H1 (cell line): ENCODE measurements at places on chromosomes 4 and X.

DNA sequence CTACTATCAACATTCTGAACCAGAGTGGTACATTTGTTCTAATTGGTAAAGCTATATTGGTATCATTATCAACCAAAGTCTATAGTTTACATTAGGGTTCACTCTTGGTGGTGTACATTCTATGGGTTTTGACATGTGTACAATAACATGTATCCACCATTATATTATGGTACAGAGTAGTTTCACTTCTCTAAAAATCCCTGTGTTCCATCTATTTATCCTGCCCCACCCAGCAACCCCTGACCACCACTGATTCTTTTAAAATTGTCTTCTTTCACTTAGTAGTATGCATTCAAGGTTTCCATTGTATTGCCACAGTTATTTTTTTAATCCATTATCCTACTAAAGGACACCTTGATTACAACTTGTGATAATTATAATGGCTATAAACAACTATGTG is 15.3 kb upstream of the TMPRSS11D start:
- no peak for DNase-seq

- DNase-seq: no peak
Measured at GRCh38 chrX:69060631-69061408, 104.4 kb downstream of the PJA1 start.

GRCh38 chr4:8141935-8142334 is 16.7 kb downstream of the ABLIM2 start:
- DNase-seq: no peak

GRCh38 chr4:186144198-186144945 is 39.9 kb downstream of the FAM149A start:
- DNase-seq: peak; percentile 82

- no peak for DNase-seq
Measured at GRCh38 chr4:117479673-117480072, 394.3 kb upstream of the TRAM1L1 start.

DNA sequence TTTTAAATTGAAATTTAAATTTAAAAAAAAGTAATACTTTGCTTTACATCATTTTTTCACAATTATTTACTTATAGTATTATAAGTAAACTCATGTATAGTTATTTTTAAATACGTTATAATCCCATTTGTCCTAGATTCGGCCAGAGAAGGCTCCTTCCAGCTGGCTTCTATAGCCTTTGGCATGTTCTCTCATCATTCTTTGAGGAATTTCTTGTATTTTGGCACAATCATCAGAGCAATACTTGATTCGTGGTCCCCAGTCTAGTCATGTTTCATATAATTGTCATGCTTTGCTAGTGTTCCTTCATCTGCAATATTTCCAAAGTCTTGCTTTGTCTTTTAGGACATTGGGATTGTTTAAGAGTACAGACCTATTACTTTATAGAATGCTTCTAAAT is 1037.9 kb upstream of the AGA start:
- no peak for DNase-seq

- DNase-seq: no peak
Measured at GRCh38 chr4:10173754-10174749, 57.5 kb upstream of the WDR1 start.

DNA sequence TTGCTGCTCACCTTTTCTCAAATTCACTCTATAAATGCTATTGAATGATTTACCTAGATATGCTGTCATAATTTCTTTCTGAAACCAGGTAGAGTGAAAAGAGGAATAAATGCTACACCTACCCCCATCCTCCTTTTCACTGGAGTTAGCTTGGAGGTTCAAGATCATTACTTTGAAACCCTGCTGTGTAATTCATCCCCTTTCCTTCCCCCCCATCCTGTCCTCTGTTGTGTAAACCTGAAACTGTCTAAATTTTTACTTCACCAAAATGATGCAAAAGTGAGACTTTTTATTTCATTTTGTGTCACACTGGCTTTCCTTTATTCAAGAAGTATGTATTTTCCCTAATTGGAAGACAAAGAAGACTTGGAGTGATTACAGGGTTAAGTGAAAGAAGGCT is 5.4 kb downstream of the ZCCHC18 start:
- no peak for DNase-seq

DNA sequence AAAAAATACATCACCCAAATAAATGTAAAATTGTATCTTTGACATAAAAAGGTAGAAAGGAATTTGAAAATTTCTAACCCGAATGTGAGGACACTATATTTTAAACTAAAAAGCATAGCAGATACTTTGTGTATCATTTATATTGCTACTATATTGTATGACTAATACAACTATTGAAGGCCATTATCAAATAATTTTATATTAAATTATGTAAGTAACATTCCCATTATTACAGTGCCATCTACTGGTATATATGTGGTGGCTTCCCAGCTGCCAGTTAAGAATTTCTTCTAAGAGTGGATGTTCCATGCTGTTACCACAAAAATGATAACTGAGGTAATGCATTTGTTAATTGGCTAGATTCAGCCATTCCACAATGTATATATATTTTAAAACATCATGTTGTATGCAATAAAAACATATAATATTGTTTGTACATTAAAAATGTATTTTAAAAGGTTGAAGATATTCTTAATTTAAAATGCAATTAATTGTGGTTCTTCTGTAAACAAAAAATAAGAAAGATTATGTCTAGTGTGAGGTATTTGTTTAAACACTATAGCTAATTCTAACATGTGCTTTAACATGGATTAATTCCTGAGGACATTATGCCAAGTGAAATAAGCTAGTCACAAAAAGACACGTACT is 65.3 kb downstream of the EGF start:
- no peak for DNase-seq

DNA sequence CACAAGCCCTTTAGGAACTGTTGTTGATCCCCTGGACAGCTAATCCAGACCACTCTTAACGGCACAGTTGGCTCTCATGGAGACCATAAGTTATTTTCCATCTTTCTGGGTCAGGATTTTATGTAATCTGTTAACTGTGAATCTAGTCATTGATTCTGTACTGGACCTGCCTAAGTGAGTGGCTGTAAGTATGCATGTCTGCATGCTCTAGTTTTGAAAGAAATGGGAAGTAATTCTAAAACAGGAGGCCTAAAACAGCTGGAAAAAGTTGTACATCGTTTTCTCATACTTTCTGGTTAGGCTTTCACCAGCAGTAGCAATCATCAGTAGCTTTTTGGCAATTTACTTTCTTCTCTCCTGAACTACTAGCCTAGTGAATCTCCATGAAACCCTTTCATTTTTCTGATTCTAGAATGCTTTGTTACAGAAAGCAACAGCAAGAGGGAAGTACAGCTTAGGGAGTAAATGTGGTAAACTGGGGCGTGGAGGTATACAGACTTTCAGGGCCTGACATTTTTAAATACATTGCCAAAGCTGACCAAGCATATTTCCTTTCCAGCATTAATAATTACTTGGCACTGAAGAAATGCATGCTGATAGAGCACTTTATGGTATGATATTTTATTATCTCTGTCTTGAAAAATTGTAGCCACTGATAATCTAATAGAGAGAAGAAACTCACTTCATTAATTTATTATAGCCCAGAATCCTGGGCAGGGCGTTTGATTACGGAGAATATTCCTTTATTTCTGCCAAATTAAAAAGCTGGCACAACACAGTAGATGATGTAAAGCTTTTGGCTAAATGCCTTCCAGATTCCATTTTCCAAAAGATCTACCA is 202.7 kb downstream of the BANK1 start:
- no peak for DNase-seq

GRCh38 chrX:121781991-121782390 is 734.6 kb downstream of the GLUD2 start:
- DNase-seq: no peak

GRCh38 chrX:67543818-67544217 is at the start of gene AR:
Gene AR (plus strand): TSS chrX:67544021. CDS start chrX:67545147, 1,126 bp downstream.
- peak; percentile 74 for DNase-seq

GRCh38 chr4:160224049-160224448 is 1121.2 kb downstream of the RAPGEF2 start:
- DNase-seq: no peak

- no peak for DNase-seq
Measured at GRCh38 chr4:5146248-5146647, 95.0 kb downstream of the STK32B start.

DNA sequence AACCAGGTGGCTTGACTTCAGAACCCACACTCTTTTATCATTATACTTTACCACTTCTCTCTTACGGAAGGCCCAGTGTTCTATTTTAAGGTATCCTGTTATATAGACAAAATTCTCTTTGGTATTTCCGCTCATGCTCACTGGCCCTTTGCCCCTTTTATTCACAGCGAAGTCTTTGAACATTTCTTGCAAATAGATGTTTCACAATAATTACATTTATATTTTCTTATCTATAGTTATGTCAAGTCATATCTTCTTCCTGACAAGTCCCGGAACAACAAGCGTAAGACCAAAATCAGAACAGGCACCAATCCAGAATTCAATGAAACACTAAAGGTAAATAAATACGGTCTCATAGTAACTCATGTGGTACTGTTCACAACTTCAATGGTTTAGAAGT is 102.0 kb downstream of the SYTL5 start:
- no peak for DNase-seq

GRCh38 chr4:87541521-87541920 is 12.3 kb upstream of the SPARCL1 start:
- no peak for DNase-seq

DNA sequence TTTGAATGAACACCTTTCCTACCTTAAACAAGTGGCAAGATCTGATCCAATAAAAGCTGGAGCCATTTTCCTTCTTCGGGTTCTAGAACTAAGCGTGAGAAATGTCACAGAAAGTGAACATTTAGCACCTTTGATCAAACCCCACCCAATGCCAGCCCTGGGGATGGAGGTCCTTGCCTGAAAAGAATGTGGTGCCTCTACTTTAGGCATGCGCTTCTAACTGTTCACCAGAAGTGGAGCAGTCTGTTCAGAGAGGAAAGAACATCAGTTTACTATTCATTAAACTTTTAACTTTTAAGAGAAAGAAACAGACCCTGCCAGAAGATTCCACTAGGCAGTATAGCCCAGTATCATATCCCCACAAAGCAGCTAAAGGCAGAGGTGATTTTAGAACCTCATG is 75.9 kb downstream of the INTS12 start:
- DNase-seq: no peak

GRCh38 chr4:10347815-10348214 is 109.4 kb downstream of the ZNF518B start:
- no peak for DNase-seq

DNA sequence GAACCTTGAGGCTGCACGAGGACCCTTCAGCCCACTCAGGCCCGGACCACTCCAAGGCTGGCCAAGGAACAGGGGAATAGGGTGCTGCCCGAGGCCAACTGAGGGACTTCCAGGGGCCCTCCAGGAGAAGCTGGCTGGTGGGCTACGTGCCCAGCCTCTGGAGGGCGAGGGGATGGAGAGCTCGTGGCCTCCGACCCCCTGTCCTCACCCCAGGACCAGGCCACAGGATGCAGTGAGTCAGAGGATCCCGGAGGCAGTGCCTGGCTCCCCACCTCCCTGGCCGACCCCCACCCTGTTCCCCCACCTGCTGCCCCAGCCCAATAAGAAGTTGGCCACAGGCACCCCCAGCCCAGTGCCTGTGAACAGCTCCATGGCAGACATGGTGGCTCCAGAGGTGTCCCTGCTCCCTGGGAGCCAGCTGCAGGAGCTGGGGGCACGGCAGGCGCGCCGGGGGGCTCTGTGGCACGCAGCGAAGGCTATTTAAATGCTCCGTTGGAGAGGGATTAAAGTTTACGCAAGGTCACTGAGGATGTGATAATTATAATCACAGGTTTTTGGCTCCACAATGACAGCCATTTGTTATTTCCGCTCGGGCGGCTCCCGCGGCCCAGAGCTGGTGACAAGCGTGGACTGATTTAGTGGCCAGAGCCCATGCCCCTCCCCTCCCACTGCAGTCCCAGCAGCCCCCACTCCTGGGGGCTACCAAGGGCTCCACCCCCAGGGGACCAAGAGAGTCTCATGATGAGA is 95.7 kb upstream of the NKX1-1 start:
- DNase-seq: no peak

DNA sequence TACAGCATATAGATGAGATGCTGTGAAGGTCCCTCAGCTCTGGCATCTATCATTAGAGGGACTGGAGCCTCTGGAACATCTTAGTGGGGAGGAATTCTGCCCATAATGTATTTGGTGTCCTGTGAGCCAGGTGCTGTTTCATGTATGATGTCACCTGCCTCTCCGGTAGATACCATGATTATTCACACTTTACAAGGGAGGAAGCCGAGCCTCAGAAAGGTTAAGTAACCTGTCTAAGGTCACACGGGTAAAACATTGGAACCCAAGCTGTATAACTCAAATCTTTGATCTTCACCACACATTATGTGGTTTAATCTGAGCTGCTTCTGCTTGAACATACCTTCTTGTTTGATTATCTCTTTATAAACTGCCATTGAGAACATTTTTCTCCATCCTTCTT is 442.8 kb downstream of the BCOR start:
- DNase-seq: no peak
